ENCODE measurements at places on chromosomes 5 and 9. TPM values are rescaled to one million over a fixed set of nuclear protein-coding genes. Genes with fewer than 3 reads are reported as not detected.

DNA sequence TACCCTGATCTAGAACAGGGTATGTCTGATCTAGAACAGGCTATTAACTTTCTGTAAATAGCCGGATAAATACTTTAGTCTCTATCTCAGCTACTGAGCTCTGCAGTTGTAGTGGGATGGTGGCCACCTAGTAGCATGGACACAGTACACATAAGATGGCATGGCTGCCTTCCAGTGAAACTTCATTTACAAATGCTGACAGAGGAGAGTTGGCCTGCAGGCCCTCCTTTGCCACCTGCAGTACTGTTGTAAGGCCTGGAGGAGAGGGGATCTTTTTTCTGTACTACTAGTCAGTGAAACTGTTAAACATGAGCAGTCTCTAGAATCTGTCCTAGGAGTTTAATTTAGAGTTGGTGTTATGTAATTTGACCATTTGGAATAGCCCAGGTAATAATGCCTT lies 86.0 kb downstream of the TRIO start:
- no peak for DNase-seq

The DAB2IP gene
- total RNA-seq = 83.8 TPM

The CDX1 gene
- total RNA-seq = not detected

The SAXO1 gene
- 0.28 TPM for total RNA-seq

The SH3PXD2B gene
- 114 TPM for total RNA-seq

DNA sequence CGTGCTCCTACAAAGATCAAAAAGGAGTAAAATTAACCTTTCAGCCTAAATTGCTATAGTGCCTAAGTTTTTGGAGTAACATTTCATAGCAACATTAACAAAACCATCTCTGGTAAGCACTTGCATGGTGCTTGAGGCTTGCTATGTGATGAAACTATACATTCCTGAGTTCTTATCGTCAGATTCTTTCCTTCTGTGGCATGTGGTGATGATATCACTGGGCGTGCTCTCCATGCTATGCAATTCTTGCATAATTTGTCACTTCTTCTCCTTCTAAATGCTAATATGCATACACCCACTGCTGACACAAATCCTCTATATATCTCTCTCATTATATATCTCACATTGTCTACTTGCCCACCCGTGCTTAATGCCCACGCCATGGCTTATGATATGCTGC lies 2019.9 kb downstream of the MAT2B start:
- DNase-seq = no peak

DNA sequence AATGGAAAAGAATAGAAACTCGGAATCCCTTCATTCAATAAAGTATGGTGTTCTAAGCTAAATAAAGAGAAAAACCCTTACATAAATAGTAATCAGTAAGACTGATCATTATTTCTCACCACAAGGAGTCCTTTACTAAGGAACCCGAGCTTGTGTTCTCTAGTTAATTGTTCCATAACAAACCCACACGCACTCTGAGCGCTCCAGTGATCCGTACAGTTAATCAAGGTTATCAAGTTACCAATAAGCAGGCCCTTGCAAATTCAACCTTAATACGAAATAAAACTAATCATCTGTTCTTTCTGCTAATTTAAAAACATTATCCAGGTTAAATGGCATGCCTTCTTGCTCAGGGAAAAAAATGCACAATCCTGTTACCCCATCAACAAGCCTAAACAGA lies 224.4 kb downstream of the FRMD3 start:
- no peak for DNase-seq

The PTPN3 gene
- total RNA-seq = 2.1 TPM

The FOXD1 gene
- 10.2 TPM for total RNA-seq

DNA sequence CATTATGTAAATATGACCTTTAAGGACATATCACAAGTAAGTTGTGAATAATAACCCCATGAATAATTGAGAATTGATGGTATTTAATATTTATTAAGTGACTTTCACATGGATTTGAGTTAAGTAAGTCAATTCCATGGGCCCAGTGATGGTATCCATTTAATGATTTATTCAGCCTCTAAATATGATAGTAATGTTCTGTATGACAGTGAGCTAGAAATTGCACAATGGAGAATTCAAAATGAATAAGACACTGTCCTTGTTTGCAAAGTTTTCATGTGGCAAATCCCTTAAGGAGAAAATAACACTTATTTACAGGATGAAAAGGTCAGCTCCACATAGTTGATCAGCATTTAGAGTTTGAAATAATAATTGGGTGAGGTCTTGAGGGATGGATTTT lies 160.7 kb downstream of the PDE4D start:
- DNase-seq = no peak

- no peak for DNase-seq
These were observed 245.8 kb upstream of the MAP3K1 start for GRCh38 chr5:56569566-56569965.

The RNF180 gene
- total RNA-seq = 49.6 TPM

DNA sequence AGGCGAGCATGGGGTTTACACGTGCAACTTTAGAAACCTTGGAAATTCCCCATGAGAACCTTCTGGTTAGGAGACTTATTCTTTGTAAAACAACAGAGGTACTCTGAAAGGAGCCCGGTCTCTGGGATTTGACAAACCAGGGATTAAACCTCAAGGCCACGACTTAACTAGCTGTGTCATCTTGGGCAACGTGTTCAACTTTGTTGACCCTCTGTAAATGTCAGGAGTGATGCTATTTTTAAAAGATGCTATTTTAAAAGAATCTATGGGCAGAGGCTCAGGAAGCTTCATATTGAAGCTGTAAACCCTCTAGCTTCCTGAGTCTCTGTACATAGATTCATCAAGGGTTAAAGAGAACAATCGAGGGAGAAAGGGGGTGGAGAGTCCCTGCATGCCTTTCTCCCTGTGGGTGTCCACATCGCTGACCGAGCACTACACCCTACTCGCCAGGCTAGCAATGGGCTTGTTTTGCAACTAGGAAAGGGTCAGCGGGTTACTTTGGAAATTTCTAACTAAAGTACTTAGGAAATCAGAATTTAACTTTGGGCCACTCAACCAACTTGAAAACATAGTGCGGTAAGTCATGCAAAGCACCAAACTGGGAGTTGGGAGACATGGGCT lies 2.1 kb downstream of the SLC36A2 start:
- no peak for DNase-seq

The CDK7 gene
- 14.6 TPM for total RNA-seq

GRCh38 chr5:105816961-105817360 lies 1853.8 kb downstream of the EFNA5 start:
- no peak for DNase-seq

The SHISAL2B gene
- total RNA-seq = not detected

DNA sequence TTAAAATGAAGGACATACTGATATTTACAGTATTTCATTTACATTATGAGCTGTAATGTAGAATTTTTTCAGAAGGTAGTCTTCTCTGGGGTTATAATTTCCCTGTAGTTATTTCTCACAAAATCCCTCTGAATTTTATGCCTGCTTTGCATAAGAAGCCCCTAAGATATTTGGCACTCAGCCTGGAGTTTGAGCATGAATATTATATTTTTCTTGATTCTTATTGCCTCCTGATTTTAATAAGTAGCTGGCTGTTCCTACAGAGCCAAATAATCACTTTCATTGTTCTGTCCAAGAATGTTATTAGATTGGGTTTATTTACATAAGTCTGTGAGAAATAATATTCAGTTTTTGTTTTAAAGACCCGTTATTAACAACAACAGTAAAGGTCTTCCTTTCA lies 195.0 kb downstream of the FER start:
- no peak for DNase-seq

The JAK2 gene
- total RNA-seq = 67.2 TPM

The IFNA10 gene
- total RNA-seq = not detected

The OR13J1 gene
- not detected for total RNA-seq

The GHR gene
- 11.4 TPM for total RNA-seq

- DNase-seq = no peak
These were observed 1699.3 kb upstream of the CDH9 start for GRCh38 chr5:28737682-28738081.

GRCh38 chr9:1207686-1208085 lies 157.5 kb downstream of the DMRT2 start:
- DNase-seq = no peak

DNA sequence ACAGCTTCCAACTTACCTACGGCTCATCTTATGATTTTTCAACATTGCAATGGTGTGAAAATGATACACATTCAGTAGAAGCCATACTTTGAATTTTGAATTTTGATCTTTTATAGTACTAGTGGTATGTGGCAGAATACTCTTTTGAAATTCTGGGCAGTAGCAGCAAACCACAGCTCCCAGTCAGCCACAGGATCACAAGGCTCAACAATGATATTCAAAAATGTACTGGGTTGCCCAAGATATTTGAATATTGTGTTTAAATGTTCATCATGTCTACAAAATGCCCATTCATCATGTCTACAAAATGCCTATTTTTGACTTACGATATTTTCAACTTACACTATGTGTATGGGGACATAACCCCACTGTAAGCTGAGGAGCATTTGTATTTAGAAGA lies 81.3 kb upstream of the PRR16 start:
- no peak for DNase-seq

DNA sequence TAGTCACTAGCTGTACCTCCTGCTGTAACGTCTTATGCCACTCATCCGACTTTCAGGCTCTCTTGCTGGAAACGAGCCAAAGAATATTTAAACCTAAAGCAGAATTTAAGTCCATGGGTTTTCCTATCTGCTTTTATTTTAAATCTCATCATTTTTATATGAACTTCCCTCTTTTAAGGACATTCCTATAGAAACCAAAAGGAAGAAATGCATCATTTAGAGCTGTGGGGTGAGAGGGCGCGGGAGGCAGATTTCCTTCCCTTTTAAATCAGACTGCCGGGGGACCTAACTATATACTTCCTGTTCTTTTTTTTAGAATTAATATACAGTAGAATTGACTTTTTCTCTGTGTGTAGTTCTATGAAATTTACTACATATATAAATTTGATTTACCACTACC lies 468.8 kb downstream of the BNC2 start:
- no peak for DNase-seq

- no peak for DNase-seq
These were observed 270.3 kb upstream of the MAP3K1 start for GRCh38 chr5:56545016-56545415.

The ZNF189 gene
- 17.8 TPM for total RNA-seq

The SPTLC1 gene
- 39.3 TPM for total RNA-seq

GRCh38 chr5:121816164-121816563 lies 35.5 kb upstream of the FTMT start:
- DNase-seq = no peak

The GFRA3 gene
- 0.43 TPM for total RNA-seq

GRCh38 chr9:120980951-120981350 lies 54.4 kb upstream of the TRAF1 start:
- no peak for DNase-seq

DNA sequence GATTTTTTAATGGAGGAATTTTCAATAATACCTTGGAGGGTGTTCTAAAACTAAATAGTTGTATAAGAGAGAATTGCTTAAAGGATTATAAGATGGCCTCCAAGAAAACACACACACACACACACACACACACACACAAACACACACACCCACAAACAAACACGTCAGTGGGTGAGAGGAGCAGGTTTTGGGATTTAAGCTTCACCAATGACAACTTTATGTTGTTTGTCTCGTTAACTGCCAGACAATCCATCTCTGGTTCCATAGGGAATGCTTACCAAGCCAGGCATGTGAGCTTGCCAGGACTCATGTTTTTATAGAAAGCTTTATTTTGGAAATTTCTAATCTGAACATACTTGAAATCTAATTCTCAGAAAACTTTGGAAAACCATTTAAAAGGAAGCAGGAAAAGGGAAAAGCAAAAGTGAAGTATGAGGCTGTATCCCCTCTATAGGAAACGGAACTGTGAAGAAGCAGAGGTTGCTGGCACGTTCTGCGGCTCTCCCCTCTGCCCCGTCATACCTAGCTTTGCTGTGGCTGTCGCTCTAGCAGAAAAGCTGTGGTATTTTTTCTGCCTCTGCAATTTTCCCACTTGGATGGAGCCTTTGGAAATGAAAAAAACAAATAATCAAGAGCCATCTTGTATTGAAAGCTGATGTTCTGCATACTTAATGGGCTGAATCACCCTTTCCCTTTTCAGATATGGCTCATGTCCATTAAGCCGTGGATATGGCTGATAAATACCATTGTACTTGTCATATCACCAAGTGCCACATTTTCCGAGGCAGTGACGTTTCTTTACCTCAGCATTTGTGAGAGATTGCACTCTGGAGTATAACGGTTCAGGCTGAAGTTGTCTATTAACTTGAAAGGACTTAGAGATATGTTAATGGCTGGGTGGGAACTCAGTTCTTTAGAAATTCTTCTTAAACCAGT lies 112.7 kb downstream of the NTRK2 start:
- no peak for DNase-seq

DNA sequence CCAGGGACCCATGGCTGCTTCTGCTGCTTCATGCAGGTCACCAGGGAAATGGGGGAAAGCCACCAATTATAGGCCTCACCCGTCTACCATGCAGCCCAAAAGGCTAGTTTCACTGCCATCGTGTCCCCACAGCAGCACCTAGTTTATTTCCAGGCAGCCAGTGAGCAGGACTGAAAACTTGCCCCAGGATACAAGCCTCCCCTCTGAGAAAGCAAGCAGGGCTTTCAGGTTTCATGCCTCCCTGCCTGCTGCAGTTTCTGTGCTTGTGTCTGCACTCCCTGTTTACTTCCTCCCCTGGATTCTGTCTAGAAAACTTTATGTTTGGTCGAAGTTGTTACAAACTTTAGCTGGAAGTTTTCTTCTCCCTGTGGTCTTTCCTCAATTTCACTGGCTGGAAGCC lies 319.1 kb downstream of the ANXA1 start:
- no peak for DNase-seq

GRCh38 chr9:136012651-136013050 lies 51.5 kb upstream of the UBAC1 start:
- DNase-seq = peak; percentile 65

GRCh38 chr5:115831163-115831768 lies 10.1 kb downstream of the ATG12 start:
- DNase-seq = no peak

- no peak for DNase-seq
These were observed 106.4 kb upstream of the STARD4 start for GRCh38 chr5:111618623-111619271.

DNA sequence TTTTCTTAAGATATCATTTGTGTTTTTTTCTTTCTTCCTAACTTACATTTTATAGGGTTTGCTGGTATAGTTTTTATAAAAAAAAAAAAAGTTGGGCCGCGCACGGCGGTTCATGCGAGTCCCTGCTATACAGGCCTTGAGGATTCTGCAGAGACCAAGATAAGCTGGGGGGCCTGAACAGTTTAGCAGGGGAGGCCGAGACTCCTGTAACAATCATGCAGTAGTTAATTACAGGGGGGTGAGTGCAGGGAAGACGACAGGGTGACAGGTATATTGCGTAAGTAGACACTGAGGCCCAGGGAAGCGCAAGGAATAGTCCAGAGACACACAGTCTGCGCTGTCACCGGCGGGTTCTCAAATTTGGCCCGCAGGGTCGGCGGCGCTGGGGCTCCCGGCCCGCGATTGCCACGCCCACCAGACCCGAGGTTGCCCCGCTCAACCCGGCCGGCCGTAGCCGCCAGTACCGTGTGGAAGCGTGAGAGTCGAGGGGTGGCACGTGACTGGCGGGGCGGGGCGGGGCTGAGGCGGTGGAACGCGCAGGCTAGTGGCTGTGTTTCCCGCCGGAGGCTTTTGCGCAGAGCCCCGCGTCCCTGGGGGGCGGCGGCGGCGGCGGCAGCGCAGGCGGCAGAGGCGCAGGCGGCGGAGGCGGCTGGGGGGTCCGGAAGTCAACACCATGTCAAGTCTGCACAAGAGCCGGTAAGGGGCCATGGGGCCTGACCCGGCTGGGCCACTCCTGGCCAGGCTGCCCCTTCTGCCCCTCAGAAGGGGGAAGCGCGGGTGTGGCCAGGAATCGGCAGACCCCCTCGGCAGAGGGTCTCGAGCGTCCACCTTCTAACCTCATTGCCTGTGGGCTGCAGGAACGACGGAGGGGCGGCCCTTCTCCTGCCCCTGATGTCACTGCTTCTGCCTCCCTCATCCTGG lies at the start of gene TBC1D13:
Gene TBC1D13, plus strand, starts transcription at position 573 of the 921 bp plus-strand sequence. Its CDS starts 101 bp downstream, at position 674.
- peak; percentile 95 for DNase-seq

GRCh38 chr9:89476546-89476945 lies 21.4 kb downstream of the SEMA4D start:
- DNase-seq = peak; percentile 20
